ENCODE measurements at places on chromosomes 3 and 15.

- no peak for DNase-seq
Measured at GRCh38 chr15:78058401-78058935, 19.0 kb downstream of the TBC1D2B start.

GRCh38 chr3:34844323-34844620, 795.1 kb upstream of the ARPP21 start:
- no peak for DNase-seq

GRCh38 chr15:34987609-34988026, 469 bp downstream of the ZNF770 start:
- no peak for DNase-seq

DNA sequence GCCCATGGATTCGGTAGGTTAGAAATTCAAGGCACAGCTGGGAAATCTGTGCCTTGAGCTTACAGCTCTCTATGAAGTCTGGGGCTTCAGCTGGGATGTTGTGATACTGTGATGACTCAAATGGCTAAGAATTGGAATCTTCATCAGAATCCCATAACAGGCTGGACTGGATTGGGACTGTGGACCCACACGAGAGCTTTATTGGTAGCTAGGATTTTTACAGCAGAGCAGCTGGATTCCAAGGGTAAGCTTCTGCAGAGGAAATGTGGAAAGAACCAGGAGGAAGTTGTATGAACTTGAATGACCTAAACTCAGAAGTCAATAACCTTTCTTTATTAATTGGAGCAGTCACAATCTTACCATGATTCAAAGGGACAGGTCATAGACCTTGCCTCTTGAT, 1187.1 kb downstream of the ROBO1 start:
- DNase-seq, result no peak

DNA sequence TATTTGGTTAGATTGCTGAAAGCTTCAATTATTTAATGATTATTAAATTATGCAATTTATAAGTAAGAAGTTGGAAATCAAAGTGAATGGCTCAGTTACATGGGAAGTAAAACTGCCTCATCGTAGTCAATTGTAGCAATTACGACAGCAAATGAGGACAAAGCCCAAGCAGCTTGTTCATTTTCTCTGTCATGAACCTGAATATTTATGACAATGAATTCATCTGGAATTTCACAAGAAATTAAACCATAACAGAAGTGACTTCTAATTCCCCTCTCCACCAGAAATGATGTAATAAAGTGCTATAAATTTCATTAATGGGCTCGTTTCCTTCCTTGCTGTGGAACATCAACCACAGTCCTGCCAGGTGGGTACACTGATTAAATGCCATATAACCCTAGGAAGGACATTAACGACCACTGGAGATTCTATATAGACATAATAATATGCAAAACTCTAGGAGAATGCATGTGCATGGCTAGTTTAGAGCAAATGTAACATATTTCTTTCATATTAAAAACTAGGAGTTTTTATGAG, 273.8 kb upstream of the DCBLD2 start:
- DNase-seq, result no peak

- no peak for DNase-seq
Measured at GRCh38 chr15:33392453-33392852, 81.7 kb downstream of the RYR3 start.

- no peak for DNase-seq
Measured at GRCh38 chr3:149342413-149343380, 9.3 kb upstream of the TM4SF18 start.

- DNase-seq, result no peak
Measured at GRCh38 chr3:30401971-30402370, 204.4 kb upstream of the TGFBR2 start.

DNA sequence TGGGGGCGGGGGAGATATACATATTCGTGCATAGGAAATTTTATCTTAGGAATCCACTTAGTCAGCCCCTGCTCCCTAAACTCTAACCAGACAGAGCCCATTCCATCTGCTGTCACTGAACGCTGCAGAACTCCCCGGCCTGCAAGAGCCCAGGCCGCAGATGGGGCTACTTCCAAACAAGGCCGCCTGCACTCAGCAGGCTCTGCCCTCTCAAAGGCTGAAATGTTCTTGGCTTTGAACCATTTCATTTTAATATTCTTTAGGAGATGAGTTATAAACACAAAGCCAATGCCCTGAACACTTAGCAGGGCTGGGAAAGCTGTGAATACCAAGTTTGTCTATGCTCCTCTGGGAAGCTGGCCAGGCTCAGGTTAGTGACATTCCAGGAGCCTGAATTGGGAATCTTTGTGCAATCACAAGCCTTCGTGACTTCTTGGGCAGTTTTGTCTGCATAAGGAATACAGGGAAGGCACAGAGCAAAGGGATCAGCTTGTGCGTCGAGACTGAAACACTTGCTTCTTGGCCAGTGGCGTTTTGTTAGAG, 65.0 kb downstream of the SYNM start:
- DNase-seq, result no peak

- DNase-seq, result no peak
Measured at GRCh38 chr3:138036572-138036971, 26.6 kb downstream of the CLDN18 start.

- DNase-seq, result no peak
Measured at GRCh38 chr3:171959532-171960089, 79.8 kb upstream of the FNDC3B start.

DNA sequence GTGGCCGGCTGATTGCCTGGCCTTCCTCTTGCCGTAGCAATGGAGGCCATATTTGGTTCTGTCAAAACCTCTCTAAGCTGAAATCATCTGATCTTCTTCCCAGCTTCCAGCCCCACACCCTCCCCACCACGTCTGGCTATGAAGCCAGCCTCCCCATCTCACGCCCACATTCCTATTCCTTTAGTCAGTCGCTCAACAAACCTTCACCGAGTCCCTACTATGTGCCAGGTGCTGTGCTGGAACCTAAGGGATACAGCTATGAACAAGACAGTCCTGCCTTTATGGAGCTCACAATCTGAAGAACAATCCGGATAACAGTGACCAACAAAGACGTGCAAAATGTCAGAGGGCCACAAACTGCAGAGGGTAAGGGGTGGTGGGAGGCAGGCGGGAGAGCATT, 31.9 kb upstream of the SMAD6 start:
- DNase-seq, result no peak

DNA sequence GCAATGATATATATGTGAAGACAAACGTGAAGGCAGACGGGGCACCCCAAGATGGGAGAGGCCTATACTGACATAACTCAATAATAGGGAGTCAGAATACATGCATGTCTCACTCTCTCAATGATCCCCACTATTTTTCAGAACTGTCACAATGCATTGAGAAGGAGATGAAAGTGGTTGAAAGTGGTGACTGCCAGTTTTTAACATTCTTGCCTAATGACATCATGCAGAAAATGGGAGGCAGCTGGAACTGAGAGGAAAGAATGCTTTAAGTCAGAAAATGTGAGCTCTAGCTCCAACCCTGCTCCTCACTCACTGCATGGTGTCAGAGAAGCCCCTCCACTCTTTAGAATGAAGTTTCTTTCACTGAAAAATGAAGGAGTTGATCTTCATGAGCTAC, 55.3 kb upstream of the P2RY1 start:
- no peak for DNase-seq

- no peak for DNase-seq
Measured at GRCh38 chr15:60761505-60761845, 282.5 kb upstream of the ICE2 start.

- DNase-seq, result no peak
Measured at GRCh38 chr3:159536876-159537275, 451.8 kb upstream of the IL12A start.

DNA sequence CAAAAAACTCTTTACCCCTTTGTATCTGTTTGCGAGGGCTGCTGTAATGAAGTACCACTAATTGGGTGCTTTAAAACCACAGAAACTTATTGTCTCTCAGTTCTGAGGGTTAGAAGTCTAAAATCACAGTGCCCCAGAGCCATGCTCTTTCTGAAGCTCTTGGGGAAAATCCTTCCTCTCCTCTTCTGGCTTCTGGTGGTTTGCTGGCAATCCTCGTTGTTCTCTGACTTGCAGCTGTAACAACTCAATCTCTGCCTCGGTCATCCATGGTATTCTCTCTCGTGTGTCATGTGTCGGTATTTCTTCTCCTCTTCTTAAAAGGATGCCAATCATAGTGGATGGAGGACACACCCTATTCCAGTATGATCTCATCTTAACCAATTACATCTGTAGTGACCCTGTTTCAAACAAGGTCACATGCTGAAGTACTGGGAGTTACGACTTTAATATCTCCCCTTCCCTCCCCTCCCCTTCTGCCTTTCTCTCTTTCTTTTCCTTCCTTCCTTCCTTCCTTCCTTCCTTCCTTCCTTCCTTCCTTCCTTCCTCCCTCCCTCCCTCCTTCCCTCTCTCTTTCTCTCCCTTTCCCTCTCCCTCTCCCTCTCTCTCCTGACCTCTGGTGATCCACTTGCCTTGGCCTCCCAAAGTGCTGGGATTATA, 6.5 kb upstream of the ARL8B start:
- DNase-seq, result no peak

GRCh38 chr15:88735212-88735611, 68.0 kb upstream of the ACAN start:
- no peak for DNase-seq

- DNase-seq, result peak; percentile 8
Measured at GRCh38 chr15:101027920-101028319, 108.8 kb downstream of the LRRK1 start.

DNA sequence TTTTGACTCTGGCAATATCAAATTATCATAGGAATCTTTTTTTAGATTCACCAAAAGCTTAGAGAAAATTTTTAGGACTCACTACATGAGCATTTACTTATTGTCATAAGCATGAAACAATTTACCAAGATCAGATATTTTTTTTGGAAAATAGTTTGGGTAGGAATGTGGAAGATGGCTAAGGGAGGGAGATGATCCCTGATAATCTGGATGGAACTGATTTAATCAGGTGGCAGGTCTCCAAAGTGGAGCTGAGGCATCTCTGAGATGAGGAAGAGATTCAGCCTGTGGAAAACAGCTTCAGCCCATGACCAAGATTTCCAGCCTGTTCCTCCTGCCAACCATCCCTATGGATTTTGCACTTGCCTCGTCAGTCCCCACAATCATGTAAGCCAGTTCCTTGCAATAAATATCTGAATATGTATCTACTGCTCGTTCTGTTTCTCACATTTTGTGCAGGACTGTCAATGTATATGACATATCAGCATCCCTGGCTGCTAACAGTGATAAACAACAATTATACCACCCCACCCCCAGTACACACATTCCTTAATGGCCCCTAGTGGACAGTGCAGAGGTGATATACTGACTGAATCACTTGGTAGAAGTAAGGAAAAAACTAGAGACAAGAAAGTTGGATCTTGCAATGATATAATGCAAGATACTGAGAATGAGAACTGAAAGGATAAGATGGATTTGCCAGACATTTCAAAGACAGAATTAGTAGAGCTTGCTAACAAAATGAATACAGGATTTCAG, 183.8 kb downstream of the NEK10 start:
- DNase-seq, result no peak

- DNase-seq, result no peak
Measured at GRCh38 chr3:118477768-118478167, 556.9 kb downstream of the IGSF11 start.

DNA sequence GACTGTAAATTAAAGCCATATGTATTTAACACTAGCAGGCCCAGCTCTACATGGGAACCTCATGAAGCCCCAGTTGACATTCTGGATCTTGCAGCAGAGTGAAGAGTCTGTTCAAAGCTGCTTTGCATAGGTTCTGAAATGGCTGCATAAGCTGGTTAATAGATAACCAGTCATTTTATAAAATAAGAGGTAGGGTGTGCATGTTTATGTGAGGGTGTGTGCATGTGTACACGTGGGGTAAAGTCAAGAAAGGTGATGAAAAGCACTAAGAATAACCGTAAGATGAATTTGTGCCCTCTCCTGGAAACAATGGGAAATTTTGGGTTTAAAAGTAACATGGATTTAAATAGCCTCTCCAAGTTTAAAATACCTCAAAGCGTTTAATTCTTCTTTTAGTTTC, 33.0 kb downstream of the PAQR9 start:
- no peak for DNase-seq

DNA sequence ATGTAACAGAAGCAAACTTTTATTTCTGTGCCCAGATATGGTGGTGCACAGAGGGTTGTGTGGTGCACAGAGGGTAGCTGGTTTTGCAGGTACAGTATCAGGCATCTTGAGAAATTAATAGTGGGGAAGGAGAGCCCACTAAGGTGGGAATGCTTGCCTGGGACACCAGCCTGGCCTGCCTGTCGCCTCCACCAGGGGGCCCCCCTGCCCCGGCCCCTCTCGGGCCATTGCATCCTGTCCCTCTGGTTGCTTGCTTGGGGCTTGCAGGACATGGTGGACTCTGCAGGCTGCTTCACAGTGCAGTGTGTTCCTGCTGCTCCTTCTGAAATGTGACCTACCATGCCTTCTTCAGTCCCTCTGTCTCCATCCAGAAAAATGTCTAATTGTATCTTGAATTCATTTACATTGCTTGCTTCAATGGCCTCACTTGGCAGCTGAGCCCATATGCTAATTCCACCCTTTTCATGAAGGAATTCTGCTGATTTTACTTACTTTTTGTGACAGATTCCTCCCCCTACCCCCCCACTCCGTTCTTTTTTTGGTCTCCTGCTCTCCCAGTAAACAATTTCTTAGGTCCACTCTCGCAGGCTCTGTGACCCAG, 73.6 kb downstream of the EEFSEC start:
- DNase-seq, result peak; percentile 65

- no peak for DNase-seq
Measured at GRCh38 chr3:68116580-68116979, 462.2 kb upstream of the SUCLG2 start.

- no peak for DNase-seq
Measured at GRCh38 chr3:133472242-133472641, 72.4 kb downstream of the BFSP2 start.

GRCh38 chr3:23389686-23390085, 186.6 kb downstream of the UBE2E2 start:
- DNase-seq, result no peak

GRCh38 chr15:96395687-96396086, 65.2 kb downstream of the NR2F2 start:
- DNase-seq, result no peak

DNA sequence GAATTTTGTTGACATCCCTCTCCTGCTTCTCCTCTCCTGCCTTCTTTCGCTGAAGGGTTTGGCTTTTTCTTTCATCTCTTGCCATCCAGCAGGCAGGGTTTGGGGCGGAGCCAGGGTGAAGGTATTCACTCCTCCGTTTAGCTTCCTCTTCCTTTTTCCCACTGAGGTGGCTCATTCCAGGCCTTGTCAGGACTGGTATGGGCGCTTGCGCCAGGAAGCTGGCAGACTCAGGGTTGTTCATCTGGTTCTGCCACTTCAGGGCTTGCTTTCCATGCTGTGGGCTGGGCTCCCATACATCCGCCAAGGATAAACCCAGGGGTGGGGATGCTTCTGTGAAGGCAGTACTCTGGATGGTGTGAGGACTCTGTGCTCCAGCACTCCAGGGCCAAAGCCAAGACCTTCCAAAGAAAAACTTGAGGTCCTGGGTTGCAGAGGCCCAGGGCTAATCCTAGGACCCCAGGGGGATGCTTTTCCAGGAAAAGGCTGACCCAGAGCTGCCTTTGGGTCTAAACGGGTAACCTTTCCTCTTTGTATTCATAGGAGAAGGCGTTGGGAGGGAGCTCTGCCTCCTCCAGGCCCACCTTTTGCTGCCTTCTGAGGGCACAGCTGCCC, 7.7 kb upstream of the AMOTL2 start:
- peak; percentile 18 for DNase-seq

All from activated CD8-positive, alpha-beta memory T cell treated with anti-CD3 and anti-CD28 coated beads, Interleukin-2, amount 50 U/mL, for 48 hours (primary cell).